Foreskin fibroblast (primary cell): ENCODE measurements at places on chromosomes 3 and 15.
A peak's percentile ranks its signal among the peaks of the same experiment; 100 is the strongest.

DNA sequence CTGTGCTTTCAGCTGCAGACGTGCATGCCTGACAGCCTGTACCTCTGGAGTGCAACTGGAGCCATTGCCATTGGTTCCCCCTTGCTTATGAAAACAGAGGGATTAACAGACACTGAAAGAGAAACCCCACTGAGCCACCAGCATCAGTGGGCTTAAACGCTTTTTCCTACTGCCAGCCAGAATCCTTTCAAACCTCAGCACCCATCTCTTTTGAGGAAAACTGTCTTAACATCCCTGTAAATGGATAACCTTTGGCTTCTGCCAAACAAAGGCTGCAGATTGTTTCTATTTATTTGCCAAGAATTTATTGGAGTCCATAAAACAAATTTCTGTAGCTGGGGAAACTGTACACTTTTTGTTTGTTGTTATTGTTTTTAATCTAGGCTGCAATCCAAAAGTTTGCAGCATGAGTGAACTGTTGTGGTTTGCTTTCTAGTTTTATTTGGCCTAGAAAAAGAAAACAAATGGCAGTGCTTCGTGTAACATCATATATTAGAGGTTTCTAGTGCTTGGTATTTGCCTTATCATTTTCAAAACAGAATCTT lies 369.2 kb upstream of the IL12A start:
- DNase-seq = peak; percentile 53

GRCh38 chr3:82222401-82222800 lies 461.0 kb upstream of the GBE1 start:
- no peak for DNase-seq

DNA sequence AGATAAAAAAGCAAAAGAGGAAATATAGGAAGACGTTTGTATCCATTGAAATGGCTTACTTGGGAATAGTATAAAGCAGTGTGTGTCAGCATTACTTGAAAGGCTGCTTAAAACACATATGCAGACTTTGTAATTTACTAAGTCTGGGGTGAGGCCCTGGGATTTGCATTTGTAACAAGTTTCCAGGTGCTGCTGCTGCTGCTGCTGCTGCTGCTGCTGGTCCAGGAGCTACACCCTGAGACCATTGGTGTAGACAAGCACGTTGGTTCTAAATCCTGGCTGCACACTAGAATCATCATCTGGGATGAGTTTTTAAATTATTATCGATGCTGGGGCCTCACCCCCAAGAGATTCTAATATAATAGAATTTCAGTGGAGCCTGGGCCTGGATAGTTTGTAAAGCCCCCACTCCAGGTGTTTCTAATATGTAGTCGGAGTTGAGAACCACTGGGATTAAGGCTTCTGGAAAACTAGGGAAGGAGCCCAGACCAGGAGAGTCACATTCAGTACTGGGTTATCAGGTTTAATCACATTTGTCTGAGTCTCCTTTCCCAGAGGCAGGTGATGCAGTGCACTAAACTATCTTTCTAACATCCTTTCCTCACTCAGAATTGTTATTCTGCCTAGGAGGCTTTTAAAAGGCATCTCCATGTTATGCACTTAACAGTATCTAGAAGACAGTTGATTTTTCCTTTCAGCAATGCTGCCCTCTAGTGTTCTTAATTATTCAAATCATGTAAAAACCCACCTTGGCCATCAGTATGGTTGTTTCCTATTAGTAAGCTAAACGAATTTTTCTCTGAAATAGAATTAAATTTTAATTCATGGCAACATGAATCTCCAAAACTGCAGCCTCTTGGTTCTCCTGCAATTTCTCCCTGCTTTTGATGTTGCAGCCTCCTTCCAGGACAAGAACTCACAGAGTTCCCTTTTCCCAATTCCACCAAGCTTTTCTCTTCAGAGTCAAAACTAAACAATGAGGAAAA lies 45.4 kb downstream of the SSR3 start:
- peak; percentile 45 for DNase-seq

GRCh38 chr3:32707026-32707370 lies 22.0 kb downstream of the CNOT10 start:
- no peak for DNase-seq

DNA sequence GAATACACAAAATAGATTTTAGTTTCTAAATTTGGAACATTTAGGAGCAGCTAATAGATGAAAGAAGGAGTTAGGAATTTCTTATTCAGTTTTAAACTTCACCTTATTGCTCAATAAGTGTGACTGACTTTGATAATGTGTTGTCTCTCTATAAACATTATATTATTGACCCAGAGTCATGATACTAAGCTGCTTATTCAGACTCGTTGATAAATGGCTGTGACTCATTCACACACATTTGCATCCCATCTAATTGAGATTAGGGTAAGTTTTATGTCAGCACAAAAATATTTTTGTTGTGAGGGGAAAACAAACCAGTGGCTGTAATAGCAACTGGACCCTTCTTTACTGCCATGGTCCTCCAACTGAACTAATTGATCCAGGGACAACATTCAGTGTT lies 137.6 kb downstream of the GOLIM4 start:
- DNase-seq = no peak

- no peak for DNase-seq
Observed at GRCh38 chr3:8571256-8571655, 69.6 kb downstream of the LMCD1 start.

DNA sequence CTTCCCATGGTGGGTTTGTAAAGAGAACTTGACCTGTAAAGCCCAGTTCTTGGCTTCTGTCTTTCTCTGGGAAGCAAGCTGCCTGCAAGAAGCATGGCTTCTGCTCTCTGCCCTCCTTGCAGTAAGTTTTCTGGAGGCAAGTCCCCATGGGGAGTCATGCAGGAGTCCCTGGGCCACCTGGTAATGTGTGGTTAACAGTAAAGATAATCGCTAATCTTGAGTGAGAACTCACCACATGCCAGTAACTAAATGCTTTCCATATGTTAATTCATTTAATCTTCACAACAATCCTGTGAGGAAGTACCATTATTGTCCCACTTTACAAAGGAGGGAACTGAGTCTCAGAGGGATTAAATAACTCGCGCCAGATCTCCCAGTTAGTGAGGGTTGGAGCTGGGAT lies 4.2 kb downstream of the CAPN3 start:
- no peak for DNase-seq

- DNase-seq = no peak
Observed at GRCh38 chr3:150384296-150385212, 23.5 kb upstream of the TSC22D2 start.

GRCh38 chr3:52982839-52983238 lies 63.0 kb downstream of the SFMBT1 start:
- DNase-seq = no peak

- no peak for DNase-seq
Observed at GRCh38 chr3:58074997-58075396, 66.8 kb downstream of the FLNB start.

DNA sequence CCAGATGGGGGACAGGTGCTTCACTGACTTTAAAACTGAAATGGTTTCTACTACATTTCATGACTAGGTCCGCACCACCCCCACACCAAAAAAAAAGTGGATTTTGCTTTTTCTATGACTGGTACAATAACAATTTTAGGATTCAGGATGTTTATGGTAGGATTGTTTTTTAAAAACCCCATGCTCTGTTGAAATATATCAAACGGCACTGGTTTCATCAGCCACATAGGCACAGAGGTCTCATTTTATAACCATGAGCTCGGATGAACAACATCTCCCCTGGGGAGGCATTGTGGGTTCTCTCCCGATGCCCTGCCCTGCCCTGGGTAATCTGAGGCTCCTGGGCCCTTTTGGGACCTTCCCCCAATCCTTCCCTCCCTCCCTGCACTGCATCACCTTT lies 202.7 kb upstream of the KBTBD8 start:
- DNase-seq = peak; percentile 84

DNA sequence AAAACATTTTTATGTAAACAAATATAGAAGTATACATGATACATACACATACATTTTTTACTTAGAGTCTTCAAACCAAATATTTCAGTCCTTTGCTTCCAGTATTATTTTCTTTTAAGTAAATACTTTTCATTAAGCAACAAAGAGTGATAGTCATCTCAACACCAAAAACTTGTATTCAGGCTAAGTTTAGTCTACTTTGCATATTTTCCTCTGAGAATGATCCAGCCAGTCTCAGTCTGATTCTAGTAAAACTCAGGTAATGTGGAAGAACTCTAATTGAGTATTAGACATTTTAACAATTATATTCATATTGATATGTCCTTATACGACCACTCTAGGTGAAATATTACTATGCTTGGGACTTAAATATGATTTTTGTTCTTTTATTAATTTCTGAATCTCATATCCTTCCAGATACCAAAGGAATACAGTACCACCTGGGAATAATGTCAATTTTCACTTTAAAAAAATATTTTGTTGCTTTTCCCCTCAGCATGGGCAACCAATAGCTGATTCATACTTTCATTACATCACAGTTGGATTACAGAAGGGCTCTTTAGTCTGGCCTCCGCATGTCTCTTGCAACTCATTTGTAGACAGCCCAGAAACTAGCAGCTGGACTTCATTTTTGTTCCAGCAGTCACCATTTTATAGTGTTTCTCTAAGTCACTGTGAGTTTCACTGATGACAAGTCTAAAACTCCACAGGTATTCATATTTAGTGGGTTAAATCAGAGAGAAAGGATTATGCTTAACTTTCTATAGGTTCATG lies 390.4 kb downstream of the ZBTB20 start:
- DNase-seq = peak; percentile 72

DNA sequence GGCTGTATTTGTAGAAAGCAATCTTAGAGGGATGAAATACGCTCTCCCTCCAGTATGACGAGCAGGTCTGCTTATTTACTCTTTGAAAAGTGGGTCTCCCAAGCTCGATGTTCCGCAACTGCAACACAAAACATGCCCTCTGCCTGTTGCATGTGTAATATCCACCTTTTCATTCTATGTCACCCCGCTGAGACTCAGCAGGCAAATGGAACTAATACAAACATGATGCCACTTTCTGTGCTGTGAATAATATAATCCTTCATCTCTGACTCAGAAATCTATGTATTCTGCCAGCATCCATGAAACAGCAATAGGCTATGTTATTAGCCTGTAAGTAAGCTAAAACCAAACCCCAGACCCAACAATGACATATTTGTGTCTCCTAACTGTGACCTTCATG lies 200.8 kb upstream of the TMCO5A start:
- DNase-seq = peak; percentile 16

GRCh38 chr3:128434524-128434923 lies 32.2 kb downstream of the DNAJB8 start:
- DNase-seq = no peak

DNA sequence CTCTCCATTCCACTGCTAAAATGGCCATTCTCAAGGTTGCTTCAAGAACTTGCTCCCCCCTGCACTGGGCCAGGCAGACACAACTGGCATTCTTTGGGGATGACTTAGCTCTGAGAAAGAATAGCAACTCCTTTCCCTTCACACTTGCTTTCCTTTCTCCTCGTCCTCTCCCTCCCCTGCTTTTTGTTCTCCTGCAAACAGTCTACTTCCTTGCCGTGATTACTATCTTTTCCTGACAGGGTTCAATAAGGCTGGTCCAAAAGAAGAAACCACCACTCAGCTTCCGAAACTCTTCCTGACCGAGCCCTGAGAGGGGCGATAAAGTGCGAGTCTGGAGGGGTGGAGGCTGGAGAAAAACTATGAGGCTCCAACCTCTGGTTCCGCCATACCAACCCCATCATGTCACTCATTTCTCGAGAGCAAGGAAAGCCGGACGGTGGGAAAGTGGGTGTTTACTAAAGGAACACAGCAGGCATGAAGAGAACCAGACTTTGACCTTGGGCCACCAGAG lies 5.0 kb downstream of the AMOTL2 start:
- DNase-seq = peak; percentile 72

- no peak for DNase-seq
Observed at GRCh38 chr3:94896994-94897393, 834.1 kb downstream of the NSUN3 start.

GRCh38 chr3:102163039-102163817 lies 271.6 kb upstream of the ZPLD1 start:
- peak; percentile 78 for DNase-seq

DNA sequence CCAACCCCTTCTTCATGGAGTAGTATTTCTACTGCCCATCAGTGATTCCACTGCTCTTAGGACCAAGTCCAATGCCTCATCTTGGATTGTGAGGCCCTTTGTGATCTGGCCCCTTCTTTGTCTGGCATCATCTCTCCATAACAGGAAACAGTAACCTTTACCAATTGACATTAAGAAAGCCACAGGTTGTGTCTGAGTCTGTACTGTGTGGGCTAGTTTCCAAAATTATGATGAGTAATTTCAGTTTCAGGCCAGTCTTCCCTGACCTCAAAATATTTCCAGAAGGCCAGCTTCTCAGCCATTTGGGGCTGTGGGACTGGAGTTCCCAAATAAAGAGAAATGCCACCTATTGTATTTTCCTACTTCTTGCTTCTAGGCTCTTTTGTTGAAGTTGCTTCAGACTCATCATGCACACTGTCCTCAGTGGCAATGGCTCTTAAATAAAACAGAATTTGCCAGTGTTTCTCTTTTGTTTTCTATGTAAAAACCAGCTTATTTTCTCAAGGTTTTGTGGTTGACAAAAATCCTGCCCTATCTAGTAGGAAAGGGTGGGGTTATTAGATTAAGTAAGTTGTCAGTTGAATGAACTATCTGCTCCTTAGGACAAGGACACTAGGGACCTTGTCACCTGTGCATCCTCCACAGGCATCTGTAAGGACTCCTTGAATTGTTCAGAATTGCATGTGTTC lies 47.0 kb upstream of the ACKR4 start:
- peak; percentile 59 for DNase-seq

DNA sequence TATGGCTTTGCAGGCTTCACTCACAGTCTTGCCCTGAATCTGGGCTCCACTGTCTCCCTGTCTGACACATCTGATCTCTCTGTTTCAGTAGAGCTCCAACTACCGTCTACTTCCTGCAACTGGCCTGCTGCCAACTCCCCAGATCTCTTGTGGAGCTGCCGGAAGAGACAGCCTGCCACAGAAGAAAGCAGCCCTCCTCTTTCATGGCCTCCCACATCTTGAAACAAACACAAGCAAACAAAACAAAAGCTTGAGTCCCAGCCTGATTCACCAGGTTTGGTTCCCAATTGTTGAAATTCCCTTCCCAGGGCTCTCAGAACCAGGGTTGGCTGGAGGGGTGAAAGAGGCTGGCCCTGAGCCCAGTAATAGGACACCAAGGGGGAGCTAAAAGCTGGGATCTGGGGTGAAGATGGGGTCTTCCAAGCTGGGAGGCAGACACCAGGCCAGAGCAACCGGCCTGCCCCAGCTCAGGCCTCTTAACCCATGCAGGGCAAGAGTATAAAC lies 55.3 kb upstream of the CA12 start:
- DNase-seq = peak; percentile 74

DNA sequence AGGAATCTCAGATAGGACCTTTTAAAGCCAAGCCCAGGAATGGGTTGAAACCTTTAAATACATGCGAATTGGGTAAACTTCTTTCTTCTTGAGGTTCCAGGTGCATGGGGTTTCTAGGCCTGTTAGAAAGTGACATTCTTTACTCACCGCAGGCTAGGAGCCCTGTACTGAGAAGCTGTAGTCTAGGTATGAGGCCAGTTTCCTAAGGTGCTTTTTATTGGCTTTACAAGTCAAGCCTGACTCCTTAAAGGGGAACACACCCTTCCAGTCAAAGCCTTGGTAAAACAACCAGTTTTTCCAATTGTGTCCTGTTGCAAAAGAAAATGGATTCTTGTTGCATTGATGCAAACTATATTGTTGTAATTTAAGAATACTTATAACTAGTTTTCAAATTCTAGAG lies 76.1 kb upstream of the ATP11B start:
- DNase-seq = no peak

- DNase-seq = no peak
Observed at GRCh38 chr15:22226034-22226790, 145.9 kb downstream of the OR4M2 start.

GRCh38 chr3:24323272-24323671 lies 171.4 kb downstream of the THRB start:
- peak; percentile 27 for DNase-seq

GRCh38 chr15:41603941-41604911 lies 45.2 kb downstream of the TYRO3 start:
- DNase-seq = peak; percentile 93
